ENCODE measurements at places on chromosomes 4 and X.
A peak's percentile ranks its signal among the peaks of the same experiment; 100 is the strongest.

GRCh38 chrX:38154818-38155217 is 65.9 kb downstream of the SRPX start:
- no peak for DNase-seq

GRCh38 chr4:138241281-138242075 is 671 bp downstream of the SLC7A11 start:
- DNase-seq, result no peak

DNA sequence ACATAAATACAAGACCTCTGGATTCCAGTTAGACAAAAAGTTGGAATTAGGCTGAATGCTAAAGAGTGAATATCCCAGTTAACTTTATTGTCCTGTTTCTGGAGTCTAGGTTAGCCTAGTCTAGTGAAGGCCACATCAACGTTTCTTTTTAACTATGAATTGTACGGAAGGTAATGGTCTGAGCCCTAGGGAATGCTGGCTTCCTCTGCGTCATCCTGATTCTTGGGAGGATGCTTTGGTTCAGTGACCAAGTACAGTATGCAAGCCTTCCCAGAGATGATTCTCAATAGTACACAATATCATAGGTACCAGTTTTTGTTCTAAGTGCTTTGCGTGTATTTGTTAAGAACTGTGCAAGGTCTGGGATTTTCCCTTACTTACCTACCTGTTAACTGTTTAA is 11.8 kb downstream of the DIAPH2 start:
- no peak for DNase-seq

DNA sequence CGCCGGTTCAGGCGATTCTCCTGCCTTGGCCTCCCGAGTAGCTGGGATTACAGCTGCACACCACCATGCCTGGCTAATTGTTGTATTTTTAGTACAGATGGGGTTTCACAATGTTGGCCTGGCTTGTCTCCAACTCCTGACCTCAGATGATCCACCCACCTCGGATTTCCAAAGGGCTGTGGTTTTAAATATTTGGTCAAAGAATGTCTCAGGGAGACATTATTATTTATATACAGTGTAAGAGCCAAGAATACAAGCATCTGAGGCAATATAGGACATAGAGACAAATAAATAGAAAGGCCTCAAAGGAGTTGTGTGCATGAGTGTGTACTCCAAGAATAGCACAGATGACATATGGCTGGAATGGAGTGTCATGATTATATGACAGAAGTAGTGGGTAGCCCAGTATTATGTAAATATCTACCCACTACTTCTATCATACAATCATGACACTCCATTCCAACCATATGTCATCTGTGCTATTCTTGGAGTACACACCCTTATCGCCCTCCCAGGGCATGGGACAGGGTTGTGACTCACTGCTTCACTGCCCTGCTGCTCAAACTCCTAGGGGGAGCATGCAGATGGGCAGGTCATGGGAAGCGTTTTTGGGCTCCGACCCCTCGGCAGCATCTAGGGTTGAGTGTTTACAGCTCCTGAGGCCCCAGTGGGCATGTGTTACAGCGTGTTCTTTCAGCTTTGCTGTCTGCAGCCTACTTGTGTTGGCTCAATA is 1649.8 kb upstream of the PCDH10 start:
- no peak for DNase-seq

GRCh38 chr4:56817840-56818491 is 3.5 kb downstream of the SPINK2 start:
- DNase-seq, result no peak

DNA sequence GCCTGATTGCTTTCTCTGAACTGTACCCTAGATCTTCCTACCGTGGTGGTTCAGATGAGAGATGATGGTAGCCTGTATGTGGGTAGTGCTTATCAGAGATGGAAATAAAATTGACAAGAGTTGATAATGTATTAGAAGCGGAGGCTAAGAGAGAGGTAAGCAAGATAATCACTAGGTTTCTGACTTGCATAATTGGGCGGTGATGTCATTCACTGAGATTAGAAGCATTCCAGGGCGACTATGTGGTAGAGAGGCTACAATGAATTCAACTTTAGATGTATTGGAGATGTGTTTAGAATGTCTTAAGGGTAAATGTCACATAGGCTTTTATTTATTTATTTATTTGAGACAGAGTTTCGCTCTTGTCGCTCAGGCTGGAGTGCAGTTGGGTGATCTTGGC is 415 bp upstream of the TENM3 start:
- DNase-seq, result no peak

DNA sequence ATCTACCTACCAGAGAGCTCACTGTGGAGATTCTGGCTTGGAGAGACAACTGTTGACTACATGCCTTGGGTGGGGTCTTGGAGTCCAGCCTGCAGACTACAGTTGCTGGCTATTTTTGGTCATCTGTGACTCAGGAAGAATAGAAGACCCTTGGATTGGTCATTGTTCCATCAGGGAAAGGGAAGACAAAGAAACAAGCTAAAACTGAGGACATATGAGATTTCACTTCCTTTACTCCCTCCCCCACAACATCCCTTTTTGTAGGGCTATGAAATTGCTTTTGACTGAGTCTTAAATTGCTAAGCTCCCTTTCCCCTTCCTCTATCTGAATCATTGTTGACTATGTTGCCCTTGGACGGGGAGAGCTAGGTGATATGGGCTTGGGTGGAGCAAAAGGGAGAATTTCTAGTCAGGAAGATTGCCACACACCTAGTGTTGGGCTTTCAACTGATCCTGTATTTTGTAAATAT is 11.7 kb downstream of the MSN start:
- no peak for DNase-seq

- no peak for DNase-seq
Observed at GRCh38 chr4:172412851-172413580, 599.8 kb downstream of the GALNTL6 start.

GRCh38 chr4:81272671-81273070 is 57.6 kb upstream of the PRKG2 start:
- DNase-seq, result no peak

DNA sequence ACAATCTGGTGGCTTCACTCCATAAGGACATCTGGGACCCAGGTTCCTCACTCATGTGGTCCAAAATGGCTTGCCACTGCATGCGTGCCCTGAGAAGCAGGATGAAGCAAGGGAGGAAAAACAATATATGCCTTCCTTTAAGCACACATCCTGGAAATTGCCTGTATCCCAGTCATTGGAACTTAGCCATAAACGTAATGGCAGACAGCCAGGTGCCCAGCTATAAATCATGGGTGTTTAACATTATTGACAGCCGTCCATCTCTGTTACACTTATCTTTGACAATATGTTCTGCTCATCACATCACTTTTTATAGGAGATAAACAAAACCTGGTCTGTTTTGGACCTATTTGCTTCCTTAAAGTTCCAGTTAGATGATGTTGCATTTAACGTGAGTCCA is 181.0 kb downstream of the AASDH start:
- DNase-seq, result no peak

GRCh38 chr4:169438057-169438480 is 167.3 kb upstream of the SH3RF1 start:
- DNase-seq, result no peak

GRCh38 chr4:184361443-184361842 is 112.9 kb downstream of the IRF2 start:
- no peak for DNase-seq

GRCh38 chr4:1462009-1462767 is 55.9 kb upstream of the NKX1-1 start:
- DNase-seq, result no peak

DNA sequence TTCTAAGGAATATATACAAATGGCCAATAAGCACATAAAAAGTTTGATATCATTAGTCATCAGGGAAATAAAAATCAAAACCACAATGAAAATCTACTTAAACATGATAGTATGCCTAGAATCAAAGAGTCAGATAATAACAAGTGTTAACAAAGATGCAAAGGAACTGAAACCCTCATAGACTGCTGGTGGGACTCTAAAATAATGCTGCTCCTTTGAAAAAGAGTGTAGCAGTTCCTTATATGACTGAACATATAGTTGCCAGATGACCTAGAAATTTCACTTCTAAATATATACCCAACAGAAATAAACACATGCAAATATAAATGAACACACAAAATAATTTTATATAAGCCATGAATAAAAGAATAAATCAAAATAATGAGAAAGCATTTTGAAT is 205.1 kb upstream of the CTSO start:
- DNase-seq, result no peak

- DNase-seq, result no peak
Observed at GRCh38 chr4:621296-622070, 3.9 kb upstream of the PDE6B start.

- DNase-seq, result no peak
Observed at GRCh38 chr4:159541143-159541542, 438.3 kb downstream of the RAPGEF2 start.

GRCh38 chrX:155864655-155865054 is 16.5 kb upstream of the VAMP7 start:
- no peak for DNase-seq

GRCh38 chr4:52712251-52713130 is 38.7 kb downstream of the ERVMER34-1 start:
- DNase-seq, result peak; percentile 97

- peak; percentile 53 for DNase-seq
Observed at GRCh38 chrX:51420610-51421009, 75.8 kb downstream of the NUDT11 start.

DNA sequence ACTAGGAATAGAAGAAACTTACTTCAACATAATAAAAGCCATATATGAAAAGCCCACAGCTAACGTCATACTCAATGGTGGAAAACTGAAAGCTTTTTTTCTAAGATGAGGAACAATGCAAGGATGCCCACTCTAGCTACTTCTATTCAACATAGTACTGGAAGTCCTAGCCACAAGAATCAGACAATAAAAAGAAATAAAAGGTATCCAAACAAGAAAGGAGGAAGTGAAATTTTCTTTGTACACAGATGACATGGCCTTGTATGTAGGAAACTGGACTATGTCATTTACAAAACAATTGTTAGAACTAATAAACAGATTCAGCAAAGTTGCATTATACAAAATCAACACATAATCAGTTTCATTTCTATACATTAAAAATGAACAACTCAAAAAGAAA is 25.5 kb upstream of the NXT2 start:
- no peak for DNase-seq

DNA sequence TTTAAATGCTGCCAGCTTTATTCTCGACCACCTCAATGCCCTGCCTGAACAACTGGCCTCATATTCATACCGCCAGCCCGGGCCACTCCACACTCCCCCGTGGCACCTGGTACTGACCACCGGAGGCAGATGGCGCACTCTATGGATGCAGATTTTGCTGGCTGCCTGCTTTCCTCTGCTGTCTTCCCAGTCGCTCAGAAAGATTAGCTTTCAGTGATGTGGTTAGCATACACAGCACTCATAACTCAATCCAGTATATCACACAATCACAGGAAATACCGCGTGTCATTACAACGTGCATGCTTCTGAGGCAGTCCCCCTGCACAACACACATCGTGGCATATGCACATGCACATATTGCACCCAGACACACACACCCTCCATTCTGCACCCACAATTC is 147.2 kb upstream of the BCOR start:
- no peak for DNase-seq

DNA sequence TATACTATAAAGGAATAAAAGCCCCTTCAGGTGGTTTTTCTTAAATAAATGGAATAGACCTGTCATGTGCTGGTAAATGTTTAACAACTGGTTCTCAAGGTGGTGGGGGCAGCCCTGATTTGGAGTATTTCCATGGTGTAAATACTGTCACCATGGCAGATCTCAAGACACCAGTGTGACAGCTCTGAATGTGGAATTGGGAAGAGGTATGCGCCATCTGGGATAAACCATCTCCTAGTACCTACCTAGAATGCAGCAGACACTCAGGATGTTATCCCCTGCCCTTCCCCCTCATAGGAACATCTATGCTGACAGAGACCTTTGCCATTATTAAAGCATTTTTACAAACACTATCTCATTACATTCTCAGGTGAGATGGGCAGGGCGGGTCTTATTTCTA is 26.4 kb upstream of the TMSB4X start:
- no peak for DNase-seq

- no peak for DNase-seq
Observed at GRCh38 chr4:52196606-52197130, 145.6 kb downstream of the SPATA18 start.

- DNase-seq, result no peak
Observed at GRCh38 chrX:150967786-150968185, 15.3 kb upstream of the HMGB3 start.

DNA sequence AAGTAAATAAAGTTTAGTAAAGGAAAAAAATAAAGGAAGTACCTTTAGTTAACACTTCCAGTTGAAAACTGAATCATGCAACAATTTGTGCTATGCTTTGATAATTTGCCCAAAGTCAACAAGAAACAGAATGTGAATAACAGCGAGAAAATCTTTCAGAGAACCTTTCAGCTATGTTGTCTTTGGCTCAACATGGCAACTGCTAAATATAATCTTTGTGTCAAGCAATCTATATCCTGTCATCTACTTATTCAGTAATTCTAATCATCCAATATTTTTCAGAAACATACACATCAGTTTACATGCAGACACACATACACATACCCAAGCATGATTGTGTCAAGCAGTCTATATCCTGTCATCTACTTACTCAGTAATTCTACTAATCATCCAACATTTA is 136.0 kb upstream of the PABPC4L start:
- no peak for DNase-seq

DNA sequence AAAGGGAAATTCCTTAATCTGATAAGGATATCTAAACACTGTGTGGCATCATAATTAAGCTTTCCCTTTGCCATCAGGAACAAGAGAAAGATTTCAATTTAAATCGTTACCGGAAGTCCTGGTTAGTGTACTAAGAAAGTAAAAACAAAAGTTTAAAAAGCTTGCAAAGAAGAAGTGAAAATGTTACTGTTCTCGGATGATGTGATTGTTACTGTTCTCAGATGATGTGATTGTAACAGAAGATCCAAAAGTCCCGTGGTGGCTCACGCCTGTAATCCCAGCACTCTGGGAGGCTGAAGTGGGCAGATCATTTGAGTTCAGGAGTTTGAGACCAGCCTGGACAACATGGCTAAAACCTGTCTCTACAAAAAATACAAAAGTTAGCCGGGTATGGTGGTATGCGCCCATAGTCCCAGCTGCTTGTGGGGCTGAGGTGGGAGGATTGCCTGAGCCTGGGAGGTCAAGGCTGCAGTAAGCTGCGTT is 62.5 kb downstream of the RGS12 start:
- no peak for DNase-seq

DNA sequence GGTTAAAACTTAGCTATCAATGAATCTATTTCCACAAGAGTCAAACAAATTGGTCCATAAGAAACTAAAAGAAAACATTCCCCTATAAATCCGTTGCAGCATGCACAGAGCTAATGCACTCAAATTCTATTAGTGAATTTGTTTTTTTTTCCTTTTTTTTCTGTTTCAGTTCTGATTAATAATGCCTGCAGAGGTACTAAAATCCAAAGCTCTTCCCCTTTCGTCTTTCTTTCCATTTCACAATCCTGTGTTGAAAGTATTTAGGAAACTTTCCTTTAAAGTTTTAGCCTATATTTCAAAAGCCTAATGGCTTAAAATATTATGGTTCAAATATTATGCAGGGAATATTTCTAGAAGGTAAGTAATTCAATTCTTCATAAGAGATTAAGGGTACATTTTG is 45.9 kb upstream of the VEGFD start:
- DNase-seq, result no peak

GRCh38 chr4:68368691-68369131 is 18.8 kb upstream of the YTHDC1 start:
- no peak for DNase-seq

- no peak for DNase-seq
Observed at GRCh38 chr4:123744664-123745290, 348.2 kb downstream of the SPRY1 start.

- DNase-seq, result no peak
Observed at GRCh38 chr4:185536411-185536709, 1.1 kb upstream of the PDLIM3 start.

All from CD4-positive, alpha-beta T cell treated with Interleukin-4 for 1 hour (primary cell).